AG09309 (cell line): ENCODE measurements at places on chromosomes 5 and 9.
A peak's percentile ranks its signal among the peaks of the same experiment; 100 is the strongest.

GRCh38 chr9:72557549-72557948 is 36.1 kb downstream of the TMC1 start:
- peak; percentile 68 for DNase-seq

DNA sequence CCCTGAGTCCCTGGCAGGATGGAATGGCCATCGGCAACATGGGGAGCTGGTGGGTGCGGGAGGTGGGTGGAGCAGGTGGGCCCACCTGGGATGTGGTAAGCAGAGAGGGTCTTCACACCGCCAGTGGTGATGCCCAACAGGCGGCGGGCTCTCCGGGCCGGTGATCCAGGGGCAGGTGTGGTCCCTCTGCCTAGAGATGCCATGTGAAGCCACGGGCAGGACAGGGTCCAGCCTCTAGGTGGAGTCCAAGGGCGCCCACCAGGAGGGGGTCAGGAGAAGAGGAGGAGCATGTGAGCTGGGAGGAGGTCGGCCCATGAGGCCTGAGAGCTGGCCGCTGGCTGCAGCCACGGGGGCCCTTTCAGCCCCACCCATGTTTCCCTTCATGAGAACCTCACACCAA is 221.1 kb downstream of the FANCC start:
- no peak for DNase-seq

DNA sequence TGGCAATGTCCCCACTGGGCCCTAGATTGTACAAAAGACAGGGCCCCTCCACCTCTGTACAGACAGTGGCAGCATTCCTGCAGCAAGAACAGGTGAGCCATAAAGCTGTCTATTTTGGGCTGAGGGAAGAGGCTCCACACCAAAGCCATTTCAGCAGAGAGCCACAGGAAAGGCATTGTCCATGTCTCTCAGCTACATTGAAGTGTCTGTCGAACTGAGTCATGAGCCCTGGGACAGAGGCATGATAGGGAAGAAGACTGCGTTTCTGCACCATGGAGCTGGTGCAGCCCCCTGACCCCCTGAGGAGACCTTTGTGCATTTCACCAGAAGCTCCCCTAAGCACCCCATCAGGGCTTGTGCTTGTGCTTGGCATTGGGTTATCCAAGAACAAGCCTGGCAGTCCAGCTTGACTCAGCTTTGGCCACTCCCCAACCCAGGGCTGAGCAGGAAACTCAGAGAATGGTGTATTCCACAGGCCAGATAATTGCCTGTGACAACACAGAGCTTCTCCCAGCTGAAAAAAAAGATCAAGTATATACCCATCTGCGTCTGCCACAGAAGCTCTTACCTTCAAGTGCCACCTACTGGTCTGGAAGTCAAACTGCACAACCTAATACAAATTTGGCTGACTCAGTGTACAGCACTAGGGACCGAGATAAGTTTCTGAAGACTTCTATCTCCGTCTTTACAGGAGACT is 5.9 kb upstream of the FRMD3 start:
- peak; percentile 72 for DNase-seq

- no peak for DNase-seq
Observed at GRCh38 chr5:99605904-99606303, 677.1 kb upstream of the CHD1 start.

DNA sequence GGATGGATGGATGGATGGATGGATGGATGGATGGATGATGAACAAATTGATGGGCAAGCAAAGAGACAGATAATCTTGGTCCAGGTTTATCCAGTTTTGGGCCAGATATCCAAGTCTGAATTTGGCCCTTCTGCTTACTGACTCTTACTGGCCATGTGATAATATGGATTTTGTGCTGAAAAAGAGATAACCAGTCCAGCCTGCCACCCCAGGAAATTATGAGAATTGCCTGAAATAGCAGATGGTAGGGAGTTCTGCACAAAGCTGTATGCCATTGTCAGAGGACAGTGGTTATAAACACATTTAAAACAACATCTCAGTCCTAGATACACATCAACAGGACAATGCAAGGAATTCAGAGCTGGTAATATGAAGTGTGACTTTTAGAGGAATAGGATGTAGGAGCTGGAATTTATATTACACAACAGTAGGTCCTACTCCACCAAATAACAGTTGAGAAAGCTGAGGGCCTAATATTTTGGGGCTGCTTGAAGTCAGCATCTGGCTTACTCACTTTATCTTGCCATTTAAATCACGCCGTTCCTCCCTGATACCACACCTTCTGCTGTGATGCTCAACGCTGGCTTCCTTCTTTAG is 9.0 kb upstream of the FAT2 start:
- DNase-seq = no peak

- DNase-seq = no peak
Observed at GRCh38 chr5:65157906-65158603, 323.7 kb downstream of the ADAMTS6 start.

DNA sequence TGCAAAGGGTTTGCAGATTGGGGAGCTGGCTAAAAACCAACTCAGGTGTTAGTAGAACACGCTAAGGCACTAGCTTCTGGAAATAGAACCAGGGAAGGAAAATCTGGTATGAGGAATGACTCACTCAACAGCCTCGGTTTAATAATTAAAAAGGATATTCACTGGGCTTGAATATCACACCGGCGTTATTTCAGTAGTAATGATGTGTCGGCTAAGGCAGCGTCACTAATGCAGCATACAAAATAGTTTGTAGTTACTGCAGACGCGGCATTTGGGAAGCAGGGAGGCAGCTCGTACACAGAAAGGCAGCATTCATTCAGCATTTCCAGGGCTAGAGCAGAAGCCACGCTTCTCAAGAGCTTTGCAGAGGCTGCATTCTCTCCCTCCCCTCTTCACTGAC is 1.7 kb downstream of the ADRA1B start:
- DNase-seq = no peak

GRCh38 chr9:98995971-98996504 is 52.3 kb downstream of the COL15A1 start:
- DNase-seq = no peak

- peak; percentile 77 for DNase-seq
Observed at GRCh38 chr9:115997923-115998322, 155.7 kb upstream of the PAPPA start.

GRCh38 chr9:38232895-38233294 is 159.6 kb upstream of the ALDH1B1 start:
- no peak for DNase-seq

- no peak for DNase-seq
Observed at GRCh38 chr9:18675332-18675731, 201.4 kb downstream of the ADAMTSL1 start.

GRCh38 chr9:130954317-130954716 is 15.3 kb upstream of the FIBCD1 start:
- DNase-seq = no peak

DNA sequence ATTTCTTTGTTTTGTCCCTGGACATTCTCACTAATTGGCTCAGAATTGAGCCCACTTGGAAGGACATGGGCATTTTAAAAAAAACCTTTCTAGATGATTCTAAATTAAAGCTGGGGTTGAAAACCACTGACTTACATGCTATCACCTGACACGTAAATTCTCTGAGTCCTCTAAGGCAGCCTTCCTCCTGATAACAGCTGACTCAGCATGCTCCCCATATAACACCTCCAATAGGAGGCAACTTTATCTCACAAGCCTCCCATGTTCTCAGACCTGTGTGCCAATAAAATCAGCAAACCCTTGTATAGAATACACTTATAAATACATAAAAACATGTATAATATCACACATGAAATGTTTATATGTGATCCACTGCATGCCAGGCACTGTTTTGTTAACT is 49.2 kb upstream of the AGXT2 start:
- DNase-seq = no peak

DNA sequence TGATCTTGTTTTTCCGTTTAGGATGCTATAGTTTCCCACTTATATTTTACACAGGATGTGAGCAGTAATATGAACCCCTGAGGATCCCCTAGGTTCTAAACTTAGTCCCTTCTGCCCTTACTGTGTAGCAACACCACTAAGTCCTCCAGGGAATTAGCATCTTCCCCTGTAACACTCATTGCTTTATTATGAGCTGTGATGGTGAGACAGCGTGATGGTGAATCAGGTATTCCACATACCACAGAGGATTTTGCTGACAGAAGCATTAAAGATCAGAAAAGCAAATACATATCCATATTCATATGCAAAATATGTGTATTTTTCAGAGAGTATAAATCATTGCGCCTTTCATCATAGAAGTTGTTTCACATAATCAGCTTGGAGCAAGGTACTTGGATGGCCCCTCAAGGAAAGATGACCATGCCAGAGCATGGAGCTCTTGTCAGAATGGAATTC is 317.0 kb downstream of the ICE1 start:
- DNase-seq = no peak

- no peak for DNase-seq
Observed at GRCh38 chr5:80672140-80672736, 17.5 kb upstream of the DHFR start.

GRCh38 chr5:637581-638450 is 25.7 kb downstream of the CEP72 start:
- DNase-seq = no peak

- DNase-seq = peak; percentile 69
Observed at GRCh38 chr5:126594748-126595485, at the start of gene ALDH7A1. Gene ALDH7A1, minus strand, starts transcription at chr5:126595219. Its CDS starts 21 bp downstream, at chr5:126595198.

DNA sequence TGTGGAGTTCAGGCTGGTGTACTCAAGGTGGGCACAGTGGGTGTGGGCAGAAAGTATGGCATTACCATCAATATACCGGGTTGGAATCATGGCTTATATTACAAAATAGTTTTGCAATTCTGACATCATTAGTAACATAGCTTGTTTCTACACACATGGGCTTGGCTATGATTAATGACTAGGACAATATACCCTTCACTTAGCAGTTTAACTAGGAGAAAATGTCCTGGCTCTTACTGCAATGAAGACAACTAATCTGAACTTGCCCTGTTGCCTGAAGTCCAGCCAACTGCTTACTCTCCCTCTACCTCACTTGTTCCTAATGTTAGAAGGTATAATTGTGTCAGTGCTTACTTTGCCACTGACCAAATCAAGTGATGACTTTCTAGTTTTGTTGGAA is 612.5 kb downstream of the EFNA5 start:
- DNase-seq = no peak

- no peak for DNase-seq
Observed at GRCh38 chr5:66810848-66811261, 214.7 kb downstream of the MAST4 start.

GRCh38 chr5:154369682-154370081 is 76.1 kb upstream of the SAP30L start:
- DNase-seq = no peak

DNA sequence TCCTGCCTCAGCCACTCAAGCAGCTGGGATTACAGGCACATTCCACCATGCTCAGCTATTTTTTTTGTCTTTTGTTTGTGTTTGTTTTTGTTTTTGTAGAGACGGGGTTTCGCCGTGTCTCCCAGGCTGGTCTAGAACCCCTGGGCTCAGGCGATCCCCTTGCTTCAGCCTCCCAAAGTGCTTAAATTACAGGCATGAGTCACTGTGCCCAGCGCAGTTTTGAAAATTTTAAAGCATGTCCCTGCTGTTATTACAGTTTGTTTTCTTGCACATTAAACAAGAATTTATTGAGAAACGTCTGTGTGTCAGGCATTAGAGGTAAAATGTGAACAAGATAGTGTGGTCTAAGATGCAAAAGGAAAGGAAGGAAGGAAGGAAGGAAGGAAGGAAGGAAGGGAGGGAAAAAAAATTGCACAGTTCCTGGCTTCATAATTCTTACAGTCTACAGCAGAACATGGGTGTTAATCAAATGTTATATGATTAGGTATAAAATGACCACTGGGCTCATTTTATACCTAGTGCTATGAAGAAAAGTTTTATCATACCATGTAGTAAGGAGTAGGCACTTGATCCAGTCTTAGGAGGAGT is 205.4 kb downstream of the SNX18 start:
- DNase-seq = no peak

DNA sequence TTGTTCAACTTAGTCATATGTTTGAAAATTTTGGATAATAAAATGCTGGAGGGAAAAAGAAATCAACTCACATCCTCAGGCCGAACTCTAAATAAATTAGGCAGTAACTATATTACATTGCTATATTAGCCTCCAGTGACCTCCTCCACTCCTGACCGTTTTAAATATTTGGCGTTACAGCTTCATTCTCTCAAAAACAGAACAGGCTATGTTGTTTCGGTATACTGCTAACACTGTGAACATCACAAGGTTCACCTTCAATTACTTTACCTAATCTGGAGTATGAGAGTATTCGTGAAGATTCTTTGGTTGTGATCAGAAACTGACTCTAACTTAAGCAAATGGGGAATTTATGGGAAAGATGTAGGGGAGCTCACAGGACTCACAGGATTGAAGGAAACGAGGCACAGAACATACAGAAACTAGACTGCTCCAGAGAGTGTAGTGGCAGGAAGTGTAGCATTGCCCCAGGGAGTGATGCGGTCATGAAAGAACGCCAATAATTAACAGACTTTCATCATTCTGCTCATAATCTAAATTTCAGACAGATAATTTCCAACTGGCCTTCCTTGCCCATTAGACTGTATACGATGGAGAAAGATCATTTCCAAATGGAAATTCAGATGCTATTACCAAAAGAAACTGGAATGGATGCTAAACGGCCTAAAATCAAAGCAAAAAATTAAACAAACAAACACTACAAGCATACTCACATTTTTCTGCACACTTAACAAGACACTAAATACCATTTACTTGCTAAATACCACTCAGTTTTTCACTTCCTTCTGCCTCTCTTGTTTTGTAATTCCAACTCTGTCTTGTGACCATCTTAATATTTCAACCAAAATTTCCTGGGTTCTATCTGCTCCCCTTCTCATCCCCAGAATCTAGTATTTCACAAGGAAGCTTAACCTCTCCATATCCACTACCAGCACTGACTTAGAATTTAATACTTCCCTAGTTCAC is 110.1 kb upstream of the LPAR1 start:
- no peak for DNase-seq

GRCh38 chr5:114327987-114328386 is 33.9 kb upstream of the KCNN2 start:
- no peak for DNase-seq

- DNase-seq = no peak
Observed at GRCh38 chr5:51518607-51519006, 135.4 kb downstream of the ISL1 start.

DNA sequence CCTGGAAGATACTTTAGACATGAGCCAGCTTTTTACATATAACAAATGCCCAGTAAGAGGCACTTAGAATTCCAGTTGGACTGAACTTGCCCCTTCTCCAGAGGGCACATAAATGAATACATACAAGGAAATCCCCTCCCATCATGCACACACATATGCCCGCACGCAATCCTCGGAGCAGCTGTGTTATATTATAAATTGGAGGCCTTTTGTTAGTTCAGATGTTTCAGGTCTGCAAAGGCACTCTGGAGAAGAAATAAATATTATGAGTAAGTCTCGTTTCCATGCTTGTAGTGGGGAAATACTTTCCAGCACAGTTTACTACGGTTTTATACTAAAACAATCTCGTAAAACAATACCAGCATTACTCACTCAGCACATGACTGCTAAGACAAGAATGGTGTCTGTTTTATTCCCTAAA is 17.6 kb upstream of the MUSK start:
- peak; percentile 98 for DNase-seq
